Iris pigment epithelial cell (primary cell): ENCODE measurements at places on chromosomes 6 and 20.

- no peak for DNase-seq
Observed at GRCh38 chr20:54214566-54214965, 6.7 kb downstream of the PFDN4 start.

DNA sequence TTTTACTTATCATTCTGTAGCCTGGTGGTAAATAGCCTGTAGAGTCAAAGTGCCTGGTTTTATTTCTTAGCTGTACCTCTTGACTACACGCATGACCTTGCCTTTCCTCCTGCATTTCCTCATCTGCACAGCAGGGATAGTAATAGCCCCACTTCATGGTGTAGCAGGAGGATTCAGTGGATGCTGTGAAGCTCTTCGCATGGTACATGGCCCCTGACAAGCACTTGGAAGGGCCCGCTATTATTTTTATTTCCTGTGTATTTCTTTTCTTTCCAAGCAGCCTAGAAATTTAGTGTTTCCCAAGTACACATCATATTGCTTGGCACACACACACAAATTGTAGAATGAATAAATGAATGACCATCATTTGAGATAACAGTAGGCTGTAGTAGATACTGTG is 547.2 kb downstream of the CDH26 start:
- no peak for DNase-seq

DNA sequence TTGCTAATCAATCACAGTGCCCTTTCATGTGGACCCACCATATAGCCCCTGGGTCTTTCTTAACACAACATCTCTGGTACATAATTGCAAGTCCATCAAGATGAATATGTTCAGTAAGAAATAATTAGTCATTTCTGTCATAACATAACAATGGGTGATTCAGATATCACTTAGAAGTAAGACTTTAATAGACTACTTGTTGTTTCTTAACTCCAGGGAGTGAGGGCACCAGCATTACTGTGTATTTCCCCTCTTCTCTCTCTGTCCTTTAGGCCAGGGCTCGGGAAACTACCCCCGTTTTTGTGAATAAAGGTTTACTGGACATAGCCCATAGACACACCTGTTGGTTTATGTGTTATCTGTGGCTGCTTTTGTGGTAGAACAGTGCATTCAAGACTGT is 123.5 kb downstream of the SLC24A3 start:
- no peak for DNase-seq

DNA sequence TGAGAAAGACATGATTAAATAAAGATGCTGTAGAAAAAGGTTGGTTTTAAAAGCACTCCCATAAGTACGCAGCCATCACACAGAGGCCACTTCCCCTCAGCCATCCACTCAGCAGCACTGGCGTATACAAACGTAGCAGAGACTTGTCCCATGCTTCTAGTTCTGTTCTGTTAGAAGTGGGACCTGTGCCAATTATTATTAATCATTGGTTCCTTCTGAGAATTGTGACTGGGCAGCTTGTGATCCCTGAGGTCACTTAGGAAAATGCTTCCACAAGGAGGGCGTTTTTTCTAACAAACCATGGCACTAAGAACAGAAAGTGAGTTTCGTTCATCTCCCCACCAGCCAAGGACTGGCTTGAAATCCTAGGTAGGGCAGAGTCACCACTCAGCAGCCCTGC is 53.9 kb downstream of the FAM120B start:
- DNase-seq = peak; percentile 55

GRCh38 chr6:28586962-28587745 is 61.5 kb downstream of the GPX5 start:
- DNase-seq = peak; percentile 54

GRCh38 chr6:63584566-63584965 is 12.3 kb downstream of the LOC128125822 start:
- DNase-seq = no peak

DNA sequence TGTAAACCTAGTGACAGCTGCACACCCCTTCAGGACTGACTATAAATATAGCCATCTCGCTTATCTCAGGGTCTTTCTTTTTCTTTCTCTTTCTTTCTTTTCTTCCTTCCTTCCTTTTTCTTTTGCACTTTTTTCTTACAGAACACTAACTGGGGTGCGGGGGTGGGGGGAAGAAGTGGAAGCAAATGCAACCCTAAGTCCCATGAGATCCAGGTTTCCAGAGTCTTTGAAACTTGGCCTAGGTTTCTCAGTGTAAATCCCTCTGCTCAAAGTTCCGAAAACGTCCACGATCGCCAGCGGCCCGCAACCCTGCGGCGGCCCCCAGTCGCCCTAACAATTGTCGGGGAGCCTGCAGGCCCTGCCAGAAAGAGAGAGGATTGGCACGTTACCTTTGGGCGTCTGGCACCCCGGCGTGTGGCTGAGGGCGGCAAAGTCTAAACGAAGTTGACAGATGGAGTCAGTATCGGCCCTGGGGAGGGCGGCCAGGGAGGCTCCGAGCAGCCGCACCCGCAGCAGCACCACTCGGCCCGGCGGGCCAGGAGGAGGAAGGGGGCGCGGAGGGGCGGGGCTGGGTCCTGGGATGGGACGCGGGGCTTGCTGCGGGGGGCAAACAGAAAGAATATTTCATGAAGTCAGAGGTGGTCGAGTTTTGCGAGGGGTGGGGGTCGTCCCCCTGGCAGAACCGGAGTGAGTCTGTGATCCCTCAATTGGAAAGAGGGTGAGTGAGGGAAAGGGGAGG is 577 bp upstream of the FOXF2 start:
- DNase-seq = no peak

GRCh38 chr6:68652117-68652536 is 17.0 kb downstream of the ADGRB3 start:
- DNase-seq = no peak

DNA sequence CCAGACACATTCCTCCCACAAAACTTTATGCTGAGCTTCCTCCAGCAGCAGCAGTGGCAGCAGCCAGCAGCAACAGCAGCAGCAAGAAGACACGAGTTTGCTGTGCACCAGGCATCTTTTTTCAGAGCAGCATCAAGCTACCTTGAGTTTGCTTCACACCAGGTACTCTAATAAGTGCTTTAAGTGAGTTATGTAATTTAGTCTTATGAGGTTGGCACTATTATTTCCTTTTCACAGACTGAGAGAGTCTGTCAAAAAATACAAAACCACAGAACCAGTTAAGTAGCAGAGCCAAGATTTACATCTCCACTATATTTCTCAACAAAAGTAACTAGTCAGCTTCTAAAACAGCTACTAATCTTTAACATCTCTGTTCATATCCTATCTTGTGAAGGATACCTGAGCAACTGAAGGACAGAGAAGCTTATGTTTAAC is 23.7 kb downstream of the RANBP9 start:
- no peak for DNase-seq

GRCh38 chr6:56727097-56727850 is 84.6 kb upstream of the DST start:
- peak; percentile 64 for DNase-seq

- peak; percentile 67 for DNase-seq
Observed at GRCh38 chr6:125273965-125274364, 27.8 kb downstream of the HDDC2 start.

- DNase-seq = no peak
Observed at GRCh38 chr6:124028117-124028516, 224.5 kb downstream of the NKAIN2 start.
